ENCODE measurements at places on chromosomes 2 and 18. TPM values are rescaled to one million over a fixed set of nuclear protein-coding genes. Genes with fewer than 3 reads are reported as not detected.

DNA sequence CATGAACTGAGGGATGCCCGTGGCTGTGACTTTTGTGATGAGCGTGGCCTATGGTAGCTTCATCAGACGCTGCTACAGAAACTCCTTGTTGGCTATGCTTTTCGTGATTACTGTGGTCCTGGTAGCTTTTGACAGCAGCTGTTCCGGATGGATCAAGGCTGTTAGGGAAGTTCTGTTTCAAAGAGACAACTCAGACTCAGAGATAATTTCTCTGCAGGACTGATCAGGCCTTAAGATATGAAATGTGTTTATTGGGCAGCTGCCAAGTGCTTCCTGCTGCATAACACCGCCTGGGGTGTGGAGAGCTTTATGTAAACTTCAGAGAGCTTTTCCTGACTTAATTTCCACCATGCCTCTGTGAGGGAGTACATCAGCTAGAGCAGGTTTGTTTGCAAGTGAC is 243.8 kb downstream of the TSN start:
- no peaks in the 10 kb centered on the region for H3K36me3 ChIP-seq
- H3K4me3 ChIP-seq = no peak overlapping the region
- H3K4me1 ChIP-seq = no peaks in the 10 kb centered on the region
- H3K27ac ChIP-seq = no peak overlapping the region

GRCh38 chr2:220188031-220188430 is 560.6 kb downstream of the SLC4A3 start:
- no peak overlapping the region for H3K27ac ChIP-seq
- H3K4me3 ChIP-seq = no peak overlapping the region
- H3K36me3 ChIP-seq = no peaks in the 10 kb centered on the region

DNA sequence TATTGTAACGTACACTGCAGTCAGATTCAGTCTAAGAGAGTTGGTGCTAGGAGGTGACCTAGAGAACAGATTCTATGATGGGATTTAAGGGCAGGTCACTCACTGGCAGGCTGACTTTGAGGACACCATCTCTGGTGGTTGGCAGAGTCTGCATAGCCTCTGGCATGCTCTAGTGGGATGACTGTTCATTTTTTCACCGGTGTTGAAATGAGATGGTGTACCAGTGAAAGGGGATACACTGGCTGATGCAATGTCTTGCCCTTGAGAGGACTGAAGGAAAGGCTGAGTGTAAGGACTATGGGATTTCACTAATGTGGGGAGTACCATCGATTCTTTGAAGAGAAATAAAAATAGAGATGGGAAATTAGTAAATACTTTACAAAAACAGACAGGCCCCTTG is 186.9 kb upstream of the PIEZO2 start:
- no peaks in the 10 kb centered on the region for H3K4me1 ChIP-seq
- no peak overlapping the region for H3K4me3 ChIP-seq
- H3K27ac ChIP-seq = no peak overlapping the region
- no peaks in the 10 kb centered on the region for H3K36me3 ChIP-seq
- no peak for DNase-seq

FSHR gene
- not detected for polyA plus RNA-seq

DNA sequence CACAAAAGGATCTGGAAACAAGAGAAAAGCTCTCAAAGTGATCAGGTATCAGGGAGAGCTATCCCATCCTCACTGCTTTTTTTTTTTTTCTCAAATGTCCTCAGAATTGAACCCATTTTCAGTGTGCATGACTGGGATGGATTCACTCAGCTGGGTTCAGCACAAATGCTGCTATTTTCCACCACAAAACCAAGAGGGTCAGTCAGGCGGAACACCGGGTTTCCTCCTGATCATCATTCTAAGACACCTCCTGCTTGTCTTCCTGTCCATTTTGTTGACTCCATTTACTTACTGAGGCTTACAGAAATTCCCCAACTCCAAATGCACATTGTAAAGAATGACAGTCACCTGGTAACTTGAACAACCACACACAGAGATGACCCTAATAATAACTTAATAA is 39.9 kb downstream of the CYRIA start:
- DNase-seq = no peak
- no peak overlapping the region for H3K27ac ChIP-seq
- no peak overlapping the region for H3K4me3 ChIP-seq
- H3K27me3 ChIP-seq = no peaks in the 10 kb centered on the region
- H3K36me3 ChIP-seq = no peaks in the 10 kb centered on the region
- H3K4me1 ChIP-seq = peaks cover 6% of the 10 kb centered on the region

- H3K4me3 ChIP-seq = no peak overlapping the region
- H3K27ac ChIP-seq = no peak overlapping the region
These were observed 142.2 kb downstream of the EPHA4 start for GRCh38 chr2:221429741-221430491.

DNA sequence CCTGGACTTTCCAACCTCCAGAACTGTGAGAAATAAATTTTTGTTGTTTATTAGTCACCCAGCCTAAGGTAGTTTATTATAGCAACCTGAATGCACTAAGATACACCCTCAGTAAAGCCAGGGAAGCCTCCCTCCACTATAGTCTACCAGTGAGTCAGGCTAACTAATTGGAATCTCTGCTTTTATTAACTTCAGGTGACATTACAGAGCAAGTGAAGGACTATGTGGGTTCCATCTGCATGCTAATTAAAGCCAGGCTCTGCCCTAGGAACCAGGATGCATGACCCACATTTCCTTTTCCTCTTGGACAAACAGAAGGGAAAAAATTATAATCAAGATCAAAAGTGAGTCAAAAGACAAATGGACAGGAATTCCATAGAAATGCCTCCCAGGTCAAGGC is 56.1 kb downstream of the ZC3H8 start:
- DNase-seq = no peak
- H3K27me3 ChIP-seq = no peaks in the 10 kb centered on the region
- no peak overlapping the region for H3K27ac ChIP-seq

DSG4 gene
- polyA plus RNA-seq = 0.76 TPM

DNA sequence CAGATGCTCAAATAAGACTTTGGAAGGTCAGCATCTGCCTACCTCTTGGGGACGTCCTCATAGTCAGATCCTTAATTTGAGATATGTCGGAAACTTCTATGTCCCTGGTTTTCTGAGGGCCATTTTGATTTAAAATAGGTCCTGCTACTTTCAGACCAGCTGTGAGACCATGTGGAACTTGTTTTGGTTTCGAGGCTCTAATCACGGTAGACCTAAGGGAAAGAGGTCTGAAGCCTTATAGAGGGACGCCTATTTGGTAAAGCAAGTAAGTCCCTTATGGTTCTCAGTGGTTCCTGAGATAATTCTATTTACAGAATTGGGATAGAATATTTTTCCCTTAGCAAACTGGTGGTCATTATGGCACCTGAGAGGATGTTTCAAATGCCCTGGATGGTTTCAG is 75.1 kb downstream of the RFTN2 start:
- H3K27ac ChIP-seq = no peak overlapping the region
- no peaks in the 10 kb centered on the region for H3K27me3 ChIP-seq

Data from stomach (tissue), 19 donors.